ENCODE measurements at places on chromosomes 12 and 14.

DNA sequence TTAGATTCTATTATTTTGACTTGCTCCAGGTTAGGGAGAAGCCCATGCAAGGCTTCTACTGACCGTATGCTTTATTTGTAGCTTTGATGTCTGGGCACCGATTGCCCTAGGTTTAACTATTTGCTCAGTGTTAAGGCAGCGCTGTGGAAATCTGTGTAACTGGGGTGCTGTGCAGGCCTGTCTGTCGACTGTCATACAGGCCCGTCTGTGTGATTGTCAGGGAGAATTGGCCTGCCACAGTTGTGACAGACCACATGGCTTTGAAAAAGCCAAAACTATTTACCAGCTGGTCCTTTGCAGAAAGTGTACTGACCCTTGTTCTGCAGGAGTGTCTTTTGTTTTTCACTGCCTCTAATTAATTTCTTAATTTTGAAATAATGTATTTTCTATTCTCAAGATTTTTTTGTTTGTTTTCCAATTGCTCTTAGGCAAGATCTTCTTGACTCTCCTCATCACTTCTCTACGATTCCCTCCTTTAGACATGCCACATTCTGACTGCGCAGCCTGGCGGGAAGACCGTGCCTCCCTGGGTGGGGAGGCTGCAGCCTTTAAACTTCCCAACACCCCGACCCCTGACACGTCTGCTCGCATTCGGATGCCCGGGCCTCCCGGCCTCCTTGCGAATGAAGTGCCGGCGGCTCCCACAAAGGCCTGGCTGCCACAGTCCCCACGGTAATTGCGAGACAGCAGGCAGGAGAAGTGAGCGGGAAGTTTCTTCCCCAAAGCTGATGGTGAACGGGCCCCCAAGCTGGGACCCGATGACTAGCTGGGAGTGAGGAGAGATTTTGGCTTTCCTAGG is 99.0 kb upstream of the EVL start:
- no peak for DNase-seq

GRCh38 chr12:46659824-46660223 is 166.0 kb downstream of the SLC38A4 start:
- DNase-seq, result peak; percentile 7

GRCh38 chr12:67661311-67662021 is 12.9 kb downstream of the DYRK2 start:
- peak; percentile 14 for DNase-seq

DNA sequence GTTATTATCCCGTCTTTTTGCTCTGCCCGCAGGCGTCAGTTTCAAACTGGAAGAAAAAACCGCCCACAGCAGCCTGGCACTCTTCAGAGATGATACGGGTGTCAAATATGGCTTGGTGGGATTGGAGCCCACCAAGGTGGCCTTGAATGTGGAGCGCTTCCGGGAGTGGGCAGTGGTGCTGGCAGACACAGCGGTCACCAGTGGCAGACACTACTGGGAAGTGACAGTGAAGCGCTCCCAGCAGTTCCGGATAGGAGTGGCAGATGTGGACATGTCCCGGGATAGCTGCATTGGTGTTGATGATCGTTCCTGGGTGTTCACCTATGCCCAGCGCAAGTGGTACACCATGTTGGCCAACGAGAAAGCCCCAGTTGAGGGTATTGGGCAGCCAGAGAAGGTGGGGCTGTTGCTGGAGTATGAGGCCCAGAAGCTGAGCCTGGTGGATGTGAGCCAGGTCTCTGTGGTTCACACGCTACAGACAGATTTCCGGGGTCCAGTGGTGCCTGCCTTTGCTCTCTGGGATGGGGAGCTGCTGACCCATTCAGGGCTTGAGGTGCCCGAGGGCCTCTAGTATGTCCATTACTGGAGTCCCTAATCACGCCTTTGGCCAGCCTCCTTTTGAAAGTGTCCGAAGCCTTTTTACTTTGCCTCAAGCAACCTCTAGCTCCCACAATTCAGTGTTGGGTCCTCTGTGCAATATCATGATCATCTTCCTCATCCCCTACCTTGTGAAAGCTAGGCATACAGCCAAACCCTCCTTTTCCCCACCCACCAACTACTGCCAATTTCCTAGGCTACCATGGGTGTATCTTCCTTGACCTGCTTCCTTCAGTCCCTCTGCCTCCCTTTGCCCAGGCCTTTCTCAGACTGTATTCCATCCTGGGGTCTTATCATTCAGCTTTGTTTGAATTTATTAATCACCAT is 891 bp downstream of the SPRYD4 start:
- DNase-seq, result peak; percentile 34

DNA sequence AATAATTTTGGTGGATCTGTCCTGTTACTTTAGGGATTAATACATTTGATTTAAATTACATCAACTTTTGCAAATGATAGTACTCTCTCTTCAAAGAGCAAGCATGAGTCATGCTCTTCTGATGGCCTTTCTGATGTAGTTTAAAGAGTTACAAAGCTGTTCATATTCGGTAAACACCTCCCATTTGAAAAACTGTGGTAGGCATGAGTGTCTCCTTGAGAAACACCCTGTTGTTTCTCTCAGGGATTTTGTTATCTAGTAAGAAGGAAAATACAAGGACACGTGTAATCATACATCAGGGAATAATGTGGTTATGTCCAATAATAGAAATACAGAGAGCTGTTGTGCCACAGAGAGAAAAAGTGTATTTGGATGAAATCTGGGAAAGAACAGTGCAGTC is 53.3 kb upstream of the E2F7 start:
- DNase-seq, result no peak
